NCI-H2081 (cell line): ENCODE measurements at places on chromosomes 13 and 19.

DNA sequence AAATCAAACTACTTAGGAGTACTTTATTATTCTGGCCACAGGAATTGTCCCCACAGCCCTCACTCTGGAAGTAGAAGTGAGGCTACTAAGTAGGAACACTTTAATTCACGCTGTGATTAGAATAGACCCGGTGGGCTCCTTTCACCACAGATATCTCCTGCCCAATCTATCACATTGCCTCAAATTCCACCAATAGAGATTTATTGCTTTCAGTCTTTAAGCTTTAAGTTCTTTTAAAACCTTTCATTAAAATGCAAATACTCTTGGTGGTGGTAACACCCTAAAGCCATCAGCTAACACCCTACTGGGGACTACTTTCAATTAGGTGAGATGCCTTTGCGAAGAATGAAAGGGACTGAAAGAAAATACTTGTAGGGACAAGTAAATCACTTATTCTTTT, 181.9 kb downstream of the DACH1 start:
- no peak for DNase-seq

- DNase-seq, result no peak
Measured at GRCh38 chr13:43268632-43269031, 245.2 kb downstream of the DNAJC15 start.

GRCh38 chr13:43057653-43058317, 34.4 kb downstream of the DNAJC15 start:
- no peak for DNase-seq

DNA sequence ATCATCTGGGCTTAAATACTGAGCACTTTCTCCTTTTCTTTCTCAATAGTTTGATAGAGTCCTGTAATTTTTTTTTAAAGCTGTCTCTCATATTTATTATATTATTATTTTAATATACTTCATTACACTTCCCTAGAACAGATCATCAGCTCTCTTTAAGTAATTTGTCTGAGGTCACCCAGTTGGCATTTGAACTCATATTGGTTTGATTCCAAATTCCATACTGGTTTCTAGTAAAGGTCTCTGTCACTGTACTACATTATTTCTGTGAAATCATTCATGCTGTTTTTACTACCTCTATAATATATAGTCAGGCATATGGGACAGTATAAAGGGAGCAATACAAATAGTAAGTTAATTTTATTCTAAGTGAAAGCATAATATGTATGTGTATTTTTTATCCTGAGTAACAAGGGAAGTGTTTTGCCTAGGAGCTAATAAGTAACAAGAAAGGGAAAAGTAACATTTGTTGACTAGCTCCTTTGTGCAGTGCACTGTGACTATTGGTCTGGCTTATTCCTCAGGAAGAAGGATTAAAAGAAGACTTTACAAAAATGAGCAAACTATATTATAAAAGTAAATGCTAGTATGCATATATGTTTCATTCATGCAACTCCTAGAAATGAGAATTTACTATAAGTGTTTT, 14.3 kb downstream of the LPAR6 start:
- DNase-seq, result no peak

GRCh38 chr13:38309397-38309796, 40.3 kb upstream of the UFM1 start:
- DNase-seq, result no peak

GRCh38 chr19:33357556-33357955, 16.0 kb upstream of the CEBPG start:
- no peak for DNase-seq

DNA sequence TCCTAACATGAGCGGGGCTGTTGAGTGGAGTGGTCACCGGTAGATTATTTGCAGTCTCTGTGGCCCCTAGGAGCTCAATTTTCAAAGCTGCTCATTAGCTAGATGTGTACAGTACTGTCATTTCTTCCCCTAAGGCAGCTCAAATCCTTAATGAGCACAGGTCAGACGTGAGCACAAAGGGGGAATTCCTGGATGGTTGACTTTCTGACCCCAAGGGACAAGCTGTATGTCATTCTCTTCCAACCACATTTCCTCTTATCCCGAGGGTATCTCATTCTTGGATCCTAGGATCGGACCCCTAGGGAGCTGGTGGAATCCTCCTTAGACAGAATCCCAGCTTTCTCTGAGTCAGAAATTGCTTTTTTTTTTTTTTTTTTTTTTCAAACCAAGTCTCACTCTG, 5.7 kb upstream of the OR7G3 start:
- no peak for DNase-seq

- DNase-seq, result no peak
Measured at GRCh38 chr13:109879338-109879737, 93.0 kb upstream of the IRS2 start.

GRCh38 chr13:42612021-42612765, 38.2 kb downstream of the TNFSF11 start:
- no peak for DNase-seq

DNA sequence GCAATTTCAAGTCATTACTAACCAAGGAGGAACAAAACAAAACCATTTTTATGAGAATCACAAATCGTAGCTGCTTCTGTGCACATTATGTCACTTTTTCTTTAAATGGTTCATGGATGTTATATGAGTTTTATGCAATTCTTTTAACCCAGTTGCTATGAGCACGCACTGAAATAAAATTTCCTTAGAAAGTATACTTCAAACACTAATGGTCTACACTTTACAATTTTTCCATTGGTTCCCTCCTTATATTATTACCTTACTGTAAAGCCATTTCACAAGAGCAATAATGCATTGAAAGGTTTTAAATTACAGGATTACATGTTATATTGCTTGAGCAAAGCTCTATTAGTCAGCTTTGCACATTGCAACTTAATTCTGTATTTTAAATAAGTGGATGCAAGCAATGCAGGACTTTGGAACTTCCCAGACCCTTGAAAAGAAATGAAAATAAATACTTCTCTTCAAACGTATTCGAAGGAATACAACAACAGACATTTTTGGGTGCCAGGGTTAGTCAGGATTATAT, 318.7 kb downstream of the PCDH9 start:
- no peak for DNase-seq

DNA sequence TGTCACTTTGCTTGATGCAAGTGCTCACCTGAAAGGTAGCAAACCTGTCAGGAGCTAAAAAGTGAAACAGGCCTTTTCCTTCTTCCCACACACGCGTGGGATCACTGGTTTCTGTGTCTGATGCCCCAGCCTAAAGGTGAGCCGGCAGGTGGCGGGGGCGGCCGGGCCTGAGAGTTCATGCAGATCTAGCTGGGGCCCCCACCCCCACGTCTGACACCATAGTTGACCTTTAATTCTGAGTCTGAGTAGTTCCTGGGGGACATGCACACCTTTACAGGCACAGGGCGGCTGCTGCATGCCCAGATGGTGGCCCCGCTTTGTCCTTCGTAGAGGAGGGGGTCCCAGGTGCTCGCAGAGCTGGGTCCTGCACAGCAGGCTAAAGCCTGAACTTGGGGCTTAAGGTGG, 345.3 kb downstream of the TEX29 start:
- DNase-seq, result no peak

GRCh38 chr13:113742000-113742441, 17.0 kb upstream of the TMEM255B start:
- DNase-seq, result no peak

GRCh38 chr13:23399347-23399746, 34.2 kb downstream of the SACS start:
- DNase-seq, result no peak

DNA sequence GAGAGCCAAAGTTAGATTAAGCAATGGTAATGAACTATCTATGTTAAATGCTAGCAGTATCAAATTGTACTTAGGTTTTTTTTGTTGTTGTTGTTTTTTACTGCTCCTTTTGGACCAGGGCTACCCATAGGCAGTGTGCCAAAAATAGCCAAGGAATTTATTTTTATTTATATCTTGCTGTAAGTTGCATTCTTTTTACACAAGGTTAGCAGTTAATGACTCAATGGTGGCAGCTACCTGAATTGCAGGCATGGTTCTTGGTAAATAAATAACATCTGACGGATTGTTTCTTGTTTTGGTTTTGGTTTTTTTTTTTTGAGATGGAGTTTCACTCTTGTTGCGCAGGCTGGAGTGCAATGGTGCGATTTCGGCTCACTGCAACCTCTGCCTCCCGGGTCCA, 194.8 kb upstream of the TSC22D1 start:
- no peak for DNase-seq
